ENCODE measurements at places on chromosomes 11 and 22.

- no peak for DNase-seq
Measured at GRCh38 chr11:64389851-64390250, 30.9 kb downstream of the RPS6KA4 start.

GRCh38 chr11:76293189-76293631 lies 86.9 kb upstream of the WNT11 start:
- DNase-seq: no peak

- DNase-seq: peak; percentile 73
Measured at GRCh38 chr11:60925868-60926267, 1.6 kb downstream of the TMEM132A start.

GRCh38 chr11:104105155-104105554 lies 58.8 kb downstream of the PDGFD start:
- DNase-seq: peak; percentile 34

DNA sequence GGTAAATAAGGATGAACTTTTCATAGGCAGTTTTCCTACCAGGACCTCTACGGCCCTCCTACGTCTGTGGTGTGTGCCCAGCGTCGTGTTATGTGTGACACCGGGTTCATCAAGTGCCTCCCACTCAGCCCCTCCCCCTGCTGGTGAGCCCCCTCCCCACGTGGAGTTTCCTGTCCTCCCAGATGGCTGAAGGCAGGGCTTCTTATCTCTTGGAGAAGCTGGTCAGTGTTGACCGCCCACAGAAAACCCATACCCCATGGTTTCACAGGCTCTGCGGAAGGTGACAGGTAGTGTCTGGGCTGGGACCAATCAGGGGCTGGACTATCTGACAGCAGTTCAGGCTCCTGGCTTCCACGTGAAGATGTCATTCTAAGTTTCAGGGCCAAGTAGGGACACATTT lies 393.5 kb downstream of the TBC1D22A start:
- DNase-seq: no peak

GRCh38 chr22:18073467-18073866 lies 4.3 kb upstream of the PEX26 start:
- DNase-seq: no peak

DNA sequence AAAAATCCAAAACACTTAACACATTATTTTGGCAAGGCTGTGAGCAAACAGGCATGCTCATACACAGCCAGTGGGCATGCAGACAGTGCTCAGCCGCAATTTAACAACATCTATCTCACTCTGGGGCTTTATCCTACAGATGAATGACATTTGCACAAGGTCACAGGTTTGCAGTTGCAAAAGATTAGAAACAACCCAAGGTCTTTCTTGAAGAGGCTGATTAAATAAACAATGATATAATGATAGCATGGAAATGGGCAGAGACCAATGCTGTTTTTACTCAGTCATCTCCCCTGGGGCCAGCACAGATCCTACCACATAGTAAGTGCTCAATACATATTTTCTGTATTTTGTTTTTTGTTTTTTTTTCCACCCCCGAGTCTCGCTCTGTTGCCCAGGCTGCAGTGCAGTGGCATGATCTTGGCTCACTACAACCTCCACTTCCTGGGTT lies 9.4 kb downstream of the A4GALT start:
- peak; percentile 34 for DNase-seq

GRCh38 chr11:33980897-33981296 lies 70.6 kb upstream of the CAPRIN1 start:
- DNase-seq: no peak

DNA sequence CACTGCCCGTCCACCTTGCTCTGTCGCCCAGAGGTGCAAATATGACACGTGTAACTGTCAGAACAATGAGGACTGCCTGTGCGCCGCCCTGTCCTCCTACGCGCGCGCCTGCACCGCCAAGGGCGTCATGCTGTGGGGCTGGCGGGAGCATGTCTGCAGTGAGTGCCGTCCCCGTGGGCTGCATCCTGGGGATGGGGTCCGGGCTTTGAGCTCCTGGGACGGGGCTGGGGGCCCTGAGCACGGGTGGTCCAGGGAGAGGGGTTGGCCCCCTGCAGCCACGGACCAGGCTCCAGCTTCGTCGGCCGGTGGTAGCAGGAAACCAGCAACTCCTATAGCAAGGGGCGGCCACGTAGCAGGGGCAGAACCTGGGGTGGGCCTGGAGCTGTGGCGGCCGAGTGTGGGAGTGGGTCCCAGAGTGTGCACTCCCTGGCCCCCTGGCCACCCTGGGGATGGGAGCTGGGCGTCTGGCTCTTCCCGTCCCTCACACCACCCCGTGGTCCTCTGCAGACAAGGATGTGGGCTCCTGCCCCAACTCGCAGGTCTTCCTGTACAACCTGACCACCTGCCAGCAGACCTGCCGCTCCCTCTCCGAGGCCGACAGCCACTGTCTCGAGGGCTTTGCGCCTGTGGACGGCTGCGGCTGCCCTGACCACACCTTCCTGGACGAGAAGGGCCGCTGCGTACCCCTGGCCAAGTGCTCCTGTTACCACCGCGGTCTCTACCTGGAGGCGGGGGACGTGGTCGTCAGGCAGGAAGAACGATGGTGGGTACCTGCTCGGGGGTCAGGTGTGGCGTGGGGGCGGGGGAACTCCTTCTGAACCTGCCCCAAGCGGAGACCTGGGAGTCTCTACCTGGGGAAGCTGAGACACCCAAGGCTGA lies 10.1 kb downstream of the MUC2 start:
- DNase-seq: no peak

GRCh38 chr11:128397362-128397761 lies 190.0 kb downstream of the ETS1 start:
- no peak for DNase-seq

DNA sequence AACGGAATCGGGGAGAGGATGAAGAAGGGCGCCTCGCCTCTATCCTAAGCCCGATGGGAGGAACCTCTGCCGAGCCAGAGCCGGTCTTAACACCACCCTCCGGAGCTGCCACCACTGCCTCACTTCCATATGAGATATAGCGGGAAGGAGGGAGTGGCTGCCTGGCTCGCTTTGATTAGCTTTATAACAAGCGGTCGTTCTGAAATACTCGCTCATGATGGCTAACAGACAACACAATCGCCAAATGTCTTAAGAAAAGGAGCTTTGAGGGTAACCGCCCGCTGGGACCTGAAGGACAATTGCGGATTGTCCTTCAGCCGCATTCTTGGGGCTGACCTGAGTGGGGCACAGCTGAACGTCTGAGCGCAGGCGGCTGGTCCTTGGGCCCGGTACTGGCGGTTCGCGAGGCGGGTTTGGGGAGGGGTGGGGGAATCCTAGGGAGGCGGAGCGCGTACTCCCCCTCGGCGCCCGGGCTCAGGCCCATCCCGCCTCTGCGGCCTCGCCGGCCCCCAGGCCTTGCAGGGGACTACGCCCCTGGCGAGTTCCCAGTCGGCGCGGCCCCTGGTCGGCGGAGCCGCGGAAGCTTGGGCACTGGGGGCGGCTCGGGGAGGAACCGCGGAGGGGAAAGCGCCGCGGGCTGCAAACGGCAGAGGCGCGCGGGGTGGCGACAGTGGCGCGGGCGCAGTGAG lies at the start of gene PLAAT5:
Gene PLAAT5, minus strand, starts transcription at position 617 of the 689 bp plus-strand sequence. Its CDS starts 133 bp downstream, at position 484.
- peak; percentile 5 for DNase-seq

DNA sequence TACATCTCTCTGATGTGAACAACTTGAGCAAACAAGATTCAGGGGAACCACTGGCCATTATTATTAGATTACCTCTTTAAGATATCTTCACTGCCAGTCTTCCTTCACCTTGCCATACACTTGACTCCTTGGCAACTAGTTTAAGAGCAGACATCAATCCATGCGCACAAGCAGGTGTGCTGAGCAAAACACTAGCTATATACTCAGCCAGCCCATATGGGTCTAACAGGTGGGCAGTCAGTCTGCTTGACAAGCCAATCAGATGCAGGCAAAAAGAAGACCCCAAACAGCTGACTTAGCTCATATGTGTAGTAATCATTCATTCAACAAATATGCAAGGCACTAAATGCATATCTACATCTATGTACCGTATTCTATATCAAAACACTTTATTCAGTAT lies 101.2 kb downstream of the SIK3 start:
- DNase-seq: no peak

- DNase-seq: no peak
Measured at GRCh38 chr11:69101792-69102695, 53.3 kb downstream of the TPCN2 start.

DNA sequence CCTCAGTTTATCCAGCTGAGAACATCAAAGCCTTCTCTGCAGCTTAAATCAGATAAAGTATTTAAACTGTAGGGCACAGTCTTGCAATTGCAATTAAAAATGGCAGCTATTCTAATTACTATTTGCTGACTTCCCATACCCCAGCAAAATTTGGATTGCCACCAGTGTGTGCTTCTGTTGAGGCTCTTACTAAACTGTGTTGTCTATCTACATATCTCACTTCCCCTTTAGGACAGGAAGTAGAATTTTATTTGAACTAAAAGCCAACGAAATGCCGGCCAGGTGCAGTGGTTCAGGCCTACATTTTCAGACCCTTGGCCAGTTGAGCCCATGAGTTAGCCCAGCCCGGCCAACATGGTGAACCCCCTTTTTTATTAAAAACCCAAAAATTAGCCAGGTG lies 7.1 kb downstream of the SAA4 start:
- DNase-seq: no peak

DNA sequence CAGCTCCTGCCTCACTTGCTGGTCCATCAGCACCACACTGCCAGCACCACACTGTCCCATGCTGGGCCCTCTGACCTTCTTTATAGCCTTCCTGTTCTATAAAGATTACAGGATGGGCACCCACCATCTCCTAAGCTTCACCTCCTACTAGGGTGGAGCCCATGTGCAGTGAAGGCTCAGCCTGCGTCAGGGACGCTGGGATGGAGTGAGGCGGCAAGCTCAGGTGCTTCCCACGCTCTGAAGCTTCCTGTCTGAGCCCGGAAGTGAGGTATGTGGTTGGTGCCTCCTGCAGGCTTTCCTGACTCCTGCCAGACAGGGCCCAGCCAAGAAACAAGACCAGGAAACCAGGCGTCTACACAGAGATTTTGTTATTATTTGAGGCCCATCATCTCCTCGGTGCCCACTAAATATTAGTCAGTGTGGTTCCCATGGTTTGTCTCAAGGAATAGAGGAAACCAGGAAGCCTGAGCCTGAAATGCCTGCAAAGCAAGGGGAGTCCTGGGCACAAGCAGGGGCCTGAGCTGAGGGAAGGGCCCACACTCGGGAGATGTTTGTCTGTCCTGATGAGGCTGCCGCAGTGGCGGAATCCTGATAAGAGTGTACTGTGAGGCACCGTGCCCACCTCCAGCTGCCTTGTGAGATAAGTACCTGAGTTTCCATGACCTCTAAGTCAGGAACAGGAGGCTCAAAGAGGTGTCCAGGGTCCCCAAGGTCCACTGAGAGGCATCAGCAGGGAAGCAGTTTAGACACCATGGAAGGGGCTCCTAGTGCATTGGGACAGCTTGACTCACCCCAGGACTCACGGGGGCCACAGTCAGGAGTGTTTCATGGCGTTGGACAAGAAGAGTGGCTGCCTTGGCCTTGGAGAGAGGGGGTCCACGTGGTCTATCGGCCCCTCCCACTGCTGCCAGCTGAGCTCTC lies 22.0 kb downstream of the RSPH14 start:
- no peak for DNase-seq

DNA sequence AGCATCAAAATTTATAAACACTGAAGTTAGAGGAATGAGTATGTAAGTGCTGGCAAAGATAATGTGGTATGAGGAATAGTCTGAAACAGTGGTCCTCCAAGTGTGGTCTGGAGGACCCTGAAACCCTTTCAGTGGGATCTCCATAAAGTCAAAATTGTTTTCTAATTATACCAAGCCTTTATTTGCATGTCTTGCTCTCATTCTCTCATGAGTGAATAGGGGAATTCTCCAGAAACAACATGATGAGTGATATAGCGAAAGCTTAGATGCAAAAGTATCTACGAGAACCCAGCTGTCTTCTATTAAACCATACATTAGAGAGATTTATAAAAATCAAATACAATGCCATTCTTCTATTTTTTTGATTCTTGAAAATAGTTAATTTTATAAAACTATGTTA lies 145.0 kb upstream of the RAG2 start:
- DNase-seq: no peak

- DNase-seq: peak; percentile 77
Measured at GRCh38 chr11:32172848-32173834, 82.3 kb downstream of the RCN1 start.

GRCh38 chr11:68839911-68840641 lies 1.6 kb downstream of the CPT1A start:
- peak; percentile 40 for DNase-seq

DNA sequence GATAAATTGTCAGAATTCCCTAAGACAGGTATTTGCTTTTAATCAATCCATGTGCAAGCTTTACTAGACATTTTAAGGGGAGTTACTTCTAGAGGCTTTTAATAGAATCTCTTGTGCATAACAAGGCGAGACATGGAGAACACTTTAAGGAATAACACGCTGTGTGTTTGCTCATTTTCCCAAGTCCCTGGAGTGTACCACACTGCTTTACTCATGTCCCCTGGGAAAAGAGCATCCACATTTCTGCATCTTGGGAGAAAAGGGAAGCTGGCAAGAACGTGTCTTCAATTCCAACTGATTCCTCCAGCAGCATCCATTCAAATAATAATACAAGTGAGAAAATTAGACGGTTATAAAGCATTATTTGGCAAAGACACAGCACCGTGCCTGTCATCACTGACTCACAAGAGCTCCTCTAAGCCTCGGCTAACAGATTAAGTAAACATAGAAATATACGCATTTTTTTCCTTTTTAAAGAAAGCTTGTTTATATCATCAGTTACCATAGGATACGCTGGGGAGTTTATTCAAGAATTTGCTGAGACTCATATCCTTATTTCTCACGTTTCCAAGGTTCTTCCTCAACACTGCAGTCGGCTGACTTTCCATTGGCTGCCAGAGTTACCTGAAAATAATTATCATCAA lies 121.5 kb downstream of the CD44 start:
- DNase-seq: peak; percentile 93

GRCh38 chr22:20032407-20032991 lies 11.6 kb downstream of the TANGO2 start:
- no peak for DNase-seq

GRCh38 chr11:64239662-64240434 lies 1.0 kb upstream of the FKBP2 start:
- no peak for DNase-seq

GRCh38 chr22:29871684-29872083 lies 11.3 kb upstream of the MTMR3 start:
- no peak for DNase-seq

DNA sequence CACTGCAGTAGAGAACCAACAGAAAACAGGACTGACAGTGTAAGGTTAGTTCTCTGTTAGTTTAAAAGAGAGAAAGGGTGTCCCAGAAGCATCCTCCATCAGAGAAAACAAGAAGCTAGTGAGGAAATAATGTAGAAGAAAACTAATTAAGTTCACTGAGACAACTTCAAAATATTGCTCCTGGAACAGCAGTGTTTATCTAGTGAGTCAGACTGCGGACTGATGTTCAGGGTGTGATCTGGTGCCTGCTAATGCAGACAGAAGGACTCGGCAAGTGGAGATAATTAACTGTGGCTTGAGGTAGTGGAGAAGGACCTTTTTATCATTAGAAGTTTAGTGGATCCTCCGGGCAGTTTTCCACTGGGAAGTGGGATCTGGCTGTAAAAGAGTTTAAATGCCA lies 55.4 kb downstream of the CDON start:
- peak; percentile 65 for DNase-seq

GRCh38 chr11:10114593-10115404 lies 179.2 kb downstream of the SBF2 start:
- DNase-seq: peak; percentile 72

Data from EH (cell line).